ENCODE measurements at places on chromosomes 7 and 10.
A peak's percentile ranks its signal among the peaks of the same experiment; 100 is the strongest.

GRCh38 chr7:28759475-28759971, 198.6 kb downstream of the TRIL start:
- peak; percentile 80 for DNase-seq

GRCh38 chr7:106052681-106053080, 59.4 kb downstream of the SYPL1 start:
- DNase-seq: no peak

DNA sequence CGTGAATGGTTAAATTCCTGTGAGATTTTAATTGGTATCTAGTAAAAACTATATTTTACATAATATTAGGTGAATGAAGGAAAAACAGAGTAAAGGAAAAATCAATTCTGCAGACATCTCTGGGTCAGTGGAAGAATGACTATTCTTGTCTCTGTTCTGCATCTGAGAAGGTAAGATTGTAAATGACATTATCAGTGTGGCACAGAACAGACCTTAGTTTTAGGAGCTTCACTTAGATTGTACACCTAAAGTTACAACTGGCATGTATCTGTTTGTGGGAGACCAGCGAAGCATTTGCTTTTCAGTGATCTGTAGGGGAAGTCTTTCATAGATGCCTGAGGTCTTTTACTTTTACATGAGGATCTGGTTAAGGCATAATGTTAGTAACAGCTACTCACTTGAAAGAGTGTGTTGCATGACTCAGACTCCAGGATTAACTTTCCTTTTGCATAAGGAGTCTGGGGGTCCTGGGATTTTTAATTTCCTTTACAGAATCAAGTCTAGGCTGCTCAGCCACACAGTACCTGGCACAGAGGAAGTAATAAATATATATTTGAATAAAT, 56.2 kb downstream of the JMJD1C start:
- no peak for DNase-seq

DNA sequence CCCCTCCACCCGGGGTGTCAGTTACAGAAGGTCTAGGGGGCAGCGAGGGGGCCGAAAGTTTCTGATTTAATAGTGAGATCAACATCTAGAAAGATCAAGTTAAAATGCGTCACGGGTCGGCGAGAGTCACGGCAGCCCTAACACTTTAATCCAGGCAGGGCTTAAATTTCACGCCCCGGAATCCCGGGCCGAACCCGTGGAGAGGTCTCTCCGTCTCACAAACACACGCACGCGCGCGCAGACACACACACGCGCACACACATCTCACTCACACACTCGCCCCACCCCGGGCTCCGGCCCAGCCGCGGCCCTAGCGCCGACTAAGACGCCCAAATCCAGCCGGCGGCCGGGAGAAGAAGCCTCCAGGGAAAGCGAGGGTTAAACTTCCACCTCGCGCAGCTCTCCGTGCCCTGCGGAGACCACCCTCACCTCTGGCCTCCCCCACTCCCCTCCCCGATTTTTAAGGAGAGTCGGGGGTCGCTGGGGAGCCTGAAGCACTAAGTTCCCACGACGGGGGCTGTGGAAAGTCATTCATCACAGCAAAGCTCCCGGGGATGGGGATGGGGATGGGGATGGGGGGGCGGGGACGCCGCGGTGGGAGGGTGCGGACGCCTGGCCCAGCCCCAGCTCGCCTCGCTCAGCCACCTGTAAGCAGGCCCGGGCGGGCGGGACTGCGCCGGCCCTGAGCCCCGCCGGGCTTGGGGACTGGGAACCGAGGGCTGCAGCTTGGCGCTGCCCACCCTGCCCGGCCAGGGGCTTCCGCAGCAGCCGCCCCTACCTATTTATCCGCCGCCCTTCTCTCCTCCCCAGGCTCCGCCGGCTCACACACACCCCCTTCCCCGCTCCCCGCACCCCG, 1.6 kb downstream of the PDGFA start:
- DNase-seq: peak; percentile 72

DNA sequence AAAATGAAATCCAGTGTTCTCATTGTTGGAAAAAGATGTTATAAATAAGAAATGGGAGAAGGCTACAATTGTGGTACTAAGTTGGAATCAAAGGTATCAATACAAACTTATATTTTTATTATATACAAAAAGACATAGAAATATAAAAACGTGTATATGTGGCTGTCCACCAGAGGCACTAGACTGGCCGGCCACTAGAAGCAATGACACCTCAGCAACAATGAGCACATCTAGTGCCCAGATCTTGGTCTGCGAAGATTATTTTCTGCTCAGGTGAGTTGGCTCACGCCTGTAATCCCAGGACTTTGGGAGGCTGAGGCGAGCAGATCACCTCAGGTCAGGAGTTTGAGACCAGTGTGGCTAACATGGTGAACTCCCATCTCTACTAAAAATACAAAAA, 21.6 kb downstream of the IDE start:
- no peak for DNase-seq

DNA sequence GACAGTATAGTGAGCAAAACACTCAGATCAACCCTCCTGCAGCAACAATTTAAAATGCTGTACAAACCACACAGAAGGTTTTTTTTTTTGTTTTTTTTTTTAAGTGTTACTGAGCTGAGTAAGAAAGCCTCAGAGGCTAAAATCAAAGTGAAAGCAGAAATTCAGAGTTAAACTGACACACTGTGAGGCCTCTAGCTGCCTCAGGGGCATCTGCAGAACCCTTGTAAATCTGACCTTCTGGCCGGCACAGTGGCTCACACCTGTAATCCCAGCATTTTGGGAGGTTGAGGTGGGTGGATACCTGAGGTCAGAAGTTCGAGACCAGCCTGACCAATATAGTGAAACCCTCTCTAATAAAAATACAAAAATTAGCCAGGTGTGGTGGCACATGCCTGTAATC, 7.4 kb upstream of the GNA12 start:
- DNase-seq: no peak

- no peak for DNase-seq
Observed at GRCh38 chr10:14077430-14077829, 253.3 kb downstream of the FRMD4A start.

- DNase-seq: no peak
Observed at GRCh38 chr7:22765609-22766008, 38.6 kb downstream of the IL6 start.

DNA sequence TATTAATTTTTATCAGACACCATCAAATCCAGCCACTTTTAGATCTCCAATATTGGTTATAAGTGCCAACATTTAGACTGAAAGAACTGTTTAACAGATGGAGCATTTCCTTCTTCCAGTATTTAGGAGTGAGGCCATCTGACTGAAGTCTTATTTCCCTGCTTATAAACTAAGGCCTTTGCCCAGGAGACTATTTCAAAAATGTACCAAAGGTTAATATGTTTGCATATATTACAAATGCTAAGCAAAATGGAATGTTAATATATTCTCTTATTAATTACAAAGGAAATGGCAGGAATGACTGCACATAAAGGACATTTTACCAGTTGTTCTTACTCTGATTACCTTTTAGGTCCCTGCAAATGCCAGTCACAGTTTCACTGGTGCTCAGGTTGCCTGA, 238.9 kb upstream of the PLXNA4 start:
- DNase-seq: peak; percentile 18

GRCh38 chr10:13767676-13768178, 181.0 kb downstream of the PRPF18 start:
- DNase-seq: no peak

DNA sequence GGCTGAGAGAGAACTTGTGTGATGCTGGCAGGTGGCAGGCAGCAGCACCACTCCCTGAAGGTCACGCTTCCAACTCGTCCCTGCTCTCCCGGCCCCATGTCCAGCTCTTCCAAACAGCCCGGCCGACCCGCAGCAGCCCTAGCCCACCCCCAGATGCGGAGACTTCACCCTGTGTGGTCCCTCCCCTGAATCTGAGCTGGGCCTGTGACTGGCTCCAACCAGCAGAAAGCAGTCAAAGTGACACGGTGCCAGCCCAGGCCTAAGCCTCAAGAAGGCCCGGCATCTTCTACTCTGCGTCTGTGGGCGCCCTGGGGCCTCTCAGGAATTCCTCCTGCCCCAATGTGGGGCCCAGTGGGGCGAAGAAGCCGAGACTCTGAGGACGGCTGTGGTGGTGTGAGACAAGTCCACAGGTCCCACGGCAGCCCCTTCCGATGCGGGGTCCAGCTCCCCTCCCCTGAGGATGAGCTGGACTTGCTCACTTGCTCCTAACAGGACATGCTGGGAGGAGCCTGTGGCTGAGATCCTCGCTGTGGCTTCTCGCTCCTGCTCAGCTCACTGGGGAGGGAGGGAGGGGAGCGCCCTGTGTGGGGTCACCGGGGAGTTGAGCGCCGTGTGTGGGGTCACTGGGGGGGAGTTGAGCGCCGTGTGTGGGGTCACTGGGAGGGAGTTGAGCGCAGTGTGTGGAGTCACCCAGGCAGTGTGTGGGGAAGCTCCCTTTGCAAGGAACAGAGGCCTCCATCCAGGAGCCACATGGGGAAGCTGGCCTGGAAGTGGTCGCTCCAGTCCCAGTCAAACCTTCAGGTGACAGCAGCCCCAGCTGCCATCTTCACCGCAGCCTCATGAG, 9.5 kb downstream of the STK32C start:
- no peak for DNase-seq

- DNase-seq: no peak
Observed at GRCh38 chr10:88154596-88155250, 291.3 kb downstream of the PTEN start.

DNA sequence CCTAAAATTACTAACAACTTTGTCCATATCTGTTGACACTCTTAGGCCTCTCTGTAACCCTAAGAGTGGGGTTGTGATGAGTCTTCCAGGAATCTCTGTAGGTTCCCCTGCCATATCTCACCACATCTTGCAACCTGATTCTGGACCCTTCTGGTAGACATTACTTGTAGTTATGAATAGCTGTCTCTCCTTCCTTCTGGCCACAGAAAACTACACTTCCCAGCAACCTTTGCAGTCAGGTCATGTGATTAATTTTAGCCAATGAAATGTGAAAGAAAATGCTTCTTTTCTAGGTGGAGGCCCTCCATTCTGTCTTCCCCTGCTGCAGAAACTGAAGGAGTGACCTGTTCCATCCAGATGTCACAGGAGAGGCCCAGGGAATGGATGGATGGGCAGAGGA, 147.6 kb upstream of the AOAH start:
- peak; percentile 17 for DNase-seq

- peak; percentile 3 for DNase-seq
Observed at GRCh38 chr10:79608505-79609375, 2.0 kb upstream of the SFTPA1 start.

GRCh38 chr10:92112462-92112861, 178.4 kb downstream of the CPEB3 start:
- DNase-seq: no peak

DNA sequence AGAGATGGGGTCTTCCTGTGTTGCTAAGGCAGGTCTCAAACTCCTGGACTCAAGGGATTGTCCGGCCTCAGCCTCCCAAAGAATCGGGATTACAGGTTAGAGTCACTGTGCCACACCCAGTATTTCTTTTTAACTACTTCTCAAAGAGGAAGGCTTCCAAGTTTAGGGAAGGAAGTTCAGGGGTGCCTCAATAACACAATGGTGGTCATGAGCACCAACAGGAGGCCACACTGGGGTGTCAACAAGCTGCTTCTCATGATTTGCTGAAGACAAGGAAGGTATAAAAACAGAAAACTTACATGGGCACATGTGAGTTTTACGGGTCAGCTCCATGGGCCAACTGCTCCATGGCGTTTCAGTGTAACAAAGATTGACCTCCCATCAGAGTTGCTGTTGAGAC, 160.5 kb downstream of the TNS3 start:
- no peak for DNase-seq

DNA sequence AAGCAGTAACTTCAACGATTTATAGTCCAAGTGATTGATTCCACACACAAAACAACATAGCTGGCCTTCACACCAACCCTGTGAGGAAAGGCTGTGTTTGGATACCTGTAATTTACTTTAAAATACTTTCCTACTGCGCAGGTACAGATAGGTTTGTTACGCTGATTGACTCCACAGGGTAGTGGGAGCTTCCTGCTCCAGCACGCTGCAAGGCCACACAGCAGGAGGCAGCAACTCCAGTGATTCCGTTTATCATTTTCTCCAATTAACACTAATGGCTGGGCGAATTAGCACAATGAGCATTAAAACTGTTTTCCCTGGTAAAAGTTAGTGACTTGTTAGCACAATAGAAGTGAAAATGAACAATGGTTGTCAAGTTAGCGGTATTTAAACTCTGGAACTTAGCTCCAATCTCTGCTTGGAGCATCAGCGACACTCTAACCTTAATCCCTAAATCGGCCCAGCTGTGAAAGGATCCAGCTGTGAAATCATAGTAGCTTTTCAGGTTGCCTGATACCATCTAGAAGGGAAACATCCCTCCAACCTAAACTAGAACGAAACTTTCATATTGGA, 959 bp downstream of the DCLRE1C start:
- peak; percentile 1 for DNase-seq

GRCh38 chr10:124043310-124044142, 49.9 kb downstream of the CHST15 start:
- no peak for DNase-seq

GRCh38 chr10:60283397-60283796, 106.3 kb downstream of the ANK3 start:
- DNase-seq: no peak

DNA sequence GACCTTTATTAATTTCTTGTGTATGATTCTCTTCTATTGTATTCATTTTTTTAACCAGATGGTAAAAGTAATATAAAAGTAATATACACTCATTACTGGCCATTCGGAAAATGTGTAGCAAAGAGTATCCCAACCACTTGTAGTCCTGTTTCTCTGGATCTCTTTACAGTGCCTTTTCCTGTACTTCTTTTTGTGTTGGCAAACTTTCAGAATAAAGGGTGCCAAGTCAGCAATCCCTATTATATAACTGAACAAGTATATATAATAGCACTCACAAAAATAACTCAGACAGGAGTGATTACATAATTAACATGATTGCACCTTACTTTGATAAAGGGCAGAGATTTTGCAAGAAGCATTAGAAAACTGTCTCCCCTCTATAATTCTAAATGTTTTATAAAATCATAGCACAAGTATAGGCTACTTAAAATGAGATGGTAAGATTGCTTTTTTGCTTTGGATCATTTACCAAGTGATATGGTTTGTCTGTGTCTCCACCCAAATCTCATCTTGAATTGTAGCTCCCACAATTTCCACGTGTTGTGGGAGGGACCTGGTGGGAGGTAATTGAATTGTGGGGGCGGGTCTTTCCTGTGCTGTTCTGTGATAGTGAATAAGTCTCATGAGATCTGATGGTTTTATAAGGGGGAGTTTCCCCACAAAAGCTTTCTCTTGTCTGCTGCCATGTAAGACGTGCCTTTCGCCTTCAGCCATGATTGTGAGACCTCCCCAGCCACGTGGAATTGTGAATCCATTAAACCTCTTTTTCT, 41.5 kb upstream of the EPC1 start:
- no peak for DNase-seq
